RPMI7951 (cell line): ENCODE measurements at places on chromosomes 6 and 20.
A peak's percentile ranks its signal among the peaks of the same experiment; 100 is the strongest.

GRCh38 chr6:109036574-109037294, 57.9 kb downstream of the SESN1 start:
- no peak for DNase-seq

GRCh38 chr20:6165346-6165745, 42.5 kb upstream of the FERMT1 start:
- no peak for DNase-seq

GRCh38 chr20:2708073-2708415, 15.5 kb downstream of the EBF4 start:
- no peak for DNase-seq

DNA sequence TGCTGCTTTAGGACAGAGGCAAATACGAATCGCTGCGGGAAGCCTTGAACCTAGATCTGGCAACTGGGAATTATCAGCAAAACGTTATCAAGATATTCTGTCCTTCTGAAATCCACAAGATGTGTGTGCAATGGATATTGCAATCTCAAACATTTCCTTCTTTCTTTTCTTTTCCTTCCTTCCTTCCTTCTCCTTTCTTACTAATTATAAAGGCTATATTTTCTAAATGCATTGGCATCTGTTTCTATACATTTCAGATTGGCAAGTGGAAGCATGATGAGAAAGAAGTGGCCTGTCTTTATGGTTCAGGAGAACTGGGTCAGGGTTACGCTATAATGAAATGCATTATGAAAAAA, 2.0 kb downstream of the TAGAP start:
- DNase-seq: no peak

- DNase-seq: no peak
These were observed 392.5 kb downstream of the CD83 start for GRCh38 chr6:14510038-14510437.

GRCh38 chr6:46730921-46731461, 4.2 kb downstream of the PLA2G7 start:
- no peak for DNase-seq

DNA sequence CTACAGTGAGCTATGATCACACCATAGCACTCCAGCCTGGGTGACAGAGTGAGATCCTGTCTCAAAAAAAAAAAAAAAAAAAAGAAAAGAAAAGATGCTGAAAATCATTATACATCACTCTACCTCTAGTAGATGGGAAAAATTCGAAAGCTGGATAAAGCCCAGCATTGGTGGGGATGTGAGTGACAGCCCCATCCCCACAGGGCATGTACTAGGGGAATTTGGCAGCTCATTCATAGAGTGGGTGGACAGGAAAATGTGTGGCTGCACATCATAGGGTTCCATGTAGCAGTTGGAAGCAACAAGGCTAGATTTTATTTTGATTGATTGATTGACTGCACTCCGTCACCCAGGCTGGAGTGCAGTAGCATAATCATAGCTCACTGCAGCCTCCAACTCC, 42.0 kb downstream of the MRPL14 start:
- DNase-seq: no peak

GRCh38 chr20:36384022-36384619, 78.0 kb downstream of the DLGAP4 start:
- DNase-seq: peak; percentile 50

GRCh38 chr6:161583584-161583983, 309.7 kb upstream of the AGPAT4 start:
- peak; percentile 7 for DNase-seq

GRCh38 chr20:4150070-4150441, 134.7 kb upstream of the RNF24 start:
- DNase-seq: peak; percentile 68

DNA sequence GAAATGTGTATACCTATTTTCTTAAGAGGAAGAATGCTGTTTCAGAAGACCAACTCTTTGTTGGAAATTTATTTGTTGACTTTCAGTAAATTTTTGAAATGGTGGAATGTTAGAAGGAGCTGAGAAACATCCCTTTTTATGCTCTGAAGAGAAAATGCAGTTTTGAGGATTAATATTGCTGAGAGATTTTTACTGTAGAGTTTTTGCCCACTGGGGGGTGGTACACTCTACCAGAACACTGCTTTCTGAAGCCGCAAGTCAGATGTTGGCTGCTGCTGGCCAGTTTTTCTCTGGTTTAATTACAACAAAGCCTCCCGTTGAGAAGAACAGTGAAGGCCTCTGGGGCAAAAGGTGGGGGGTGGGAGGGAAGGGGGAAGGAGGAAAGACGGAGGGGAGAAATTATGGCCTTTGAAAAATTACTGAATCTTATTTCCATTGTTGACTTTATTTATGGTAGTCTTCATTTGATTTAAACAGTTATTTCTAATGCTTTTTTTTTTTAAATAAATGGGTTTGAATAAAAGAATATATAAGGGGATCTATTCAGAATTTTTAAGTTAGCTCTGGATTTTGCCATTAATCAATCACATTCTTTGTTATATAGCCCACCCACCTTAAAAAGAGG, 3.0 kb downstream of the FLRT3 start:
- peak; percentile 30 for DNase-seq
